H9 (cell line): ENCODE measurements at places on chromosomes 2 and 18. TPM values are rescaled to one million over a fixed set of nuclear protein-coding genes. Genes with fewer than 3 reads are reported as not detected.

GRCh38 chr18:76953156-76953555, 130.8 kb downstream of the ZNF236 start:
- no peak for DNase-seq

DNA sequence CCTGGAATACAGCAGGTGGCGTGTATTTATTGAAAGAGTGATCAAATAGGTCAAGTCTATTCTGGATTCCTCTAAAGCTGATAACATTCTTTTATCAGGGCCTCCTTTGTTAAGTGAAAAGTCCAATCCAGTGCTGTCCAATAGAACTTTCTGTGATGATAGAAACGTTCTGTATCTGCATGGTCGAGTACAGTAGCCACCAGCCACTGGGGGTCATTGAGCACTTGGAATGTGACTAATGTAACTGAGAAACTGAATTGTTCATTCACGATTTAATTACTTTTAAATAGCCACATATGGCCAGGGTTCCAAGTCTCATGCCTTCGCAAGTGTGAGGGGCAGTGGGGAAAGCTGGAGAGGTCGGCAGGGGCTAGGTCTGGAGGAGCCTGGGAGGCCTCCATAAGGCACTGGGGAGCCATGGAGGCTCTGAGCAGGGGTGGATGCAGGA, 20.5 kb downstream of the SH2D6 start:
- no peak for DNase-seq

DNA sequence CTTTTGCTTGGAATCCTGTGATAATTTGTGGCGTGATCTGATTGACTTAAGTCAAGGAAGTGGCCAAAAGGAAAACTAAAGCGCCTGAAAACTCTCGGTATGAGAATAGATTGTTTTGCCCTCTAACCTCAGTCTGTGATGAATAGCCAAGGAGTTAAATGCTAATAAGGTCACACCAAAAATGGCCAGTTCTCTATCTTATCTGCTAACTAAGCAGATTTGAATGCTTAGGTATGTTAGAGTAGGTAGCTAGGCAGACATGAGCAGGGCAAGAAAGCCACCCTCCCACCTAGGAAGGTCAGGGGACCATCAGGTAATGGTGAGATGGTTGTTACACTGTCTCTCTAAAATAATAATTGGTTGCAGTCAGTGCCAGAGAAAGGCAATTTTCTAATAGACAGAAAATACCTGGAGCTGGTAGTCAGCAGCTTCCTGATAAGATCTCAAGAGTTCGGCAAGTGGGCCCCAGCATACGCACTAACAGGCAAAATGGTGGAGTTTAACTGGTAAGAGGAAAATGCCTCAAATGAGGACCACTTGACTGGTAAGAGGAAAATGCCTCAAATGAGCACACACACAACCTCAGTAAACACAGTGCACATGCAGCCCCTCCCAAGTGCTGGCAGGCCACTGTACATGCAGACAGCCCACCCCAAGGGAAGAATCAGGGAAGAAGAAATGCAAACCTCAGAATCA, 468.4 kb downstream of the MBD2 start:
- DNase-seq, result no peak

GRCh38 chr2:191740016-191740419, 62.1 kb downstream of the NABP1 start:
- no peak for DNase-seq

DNA sequence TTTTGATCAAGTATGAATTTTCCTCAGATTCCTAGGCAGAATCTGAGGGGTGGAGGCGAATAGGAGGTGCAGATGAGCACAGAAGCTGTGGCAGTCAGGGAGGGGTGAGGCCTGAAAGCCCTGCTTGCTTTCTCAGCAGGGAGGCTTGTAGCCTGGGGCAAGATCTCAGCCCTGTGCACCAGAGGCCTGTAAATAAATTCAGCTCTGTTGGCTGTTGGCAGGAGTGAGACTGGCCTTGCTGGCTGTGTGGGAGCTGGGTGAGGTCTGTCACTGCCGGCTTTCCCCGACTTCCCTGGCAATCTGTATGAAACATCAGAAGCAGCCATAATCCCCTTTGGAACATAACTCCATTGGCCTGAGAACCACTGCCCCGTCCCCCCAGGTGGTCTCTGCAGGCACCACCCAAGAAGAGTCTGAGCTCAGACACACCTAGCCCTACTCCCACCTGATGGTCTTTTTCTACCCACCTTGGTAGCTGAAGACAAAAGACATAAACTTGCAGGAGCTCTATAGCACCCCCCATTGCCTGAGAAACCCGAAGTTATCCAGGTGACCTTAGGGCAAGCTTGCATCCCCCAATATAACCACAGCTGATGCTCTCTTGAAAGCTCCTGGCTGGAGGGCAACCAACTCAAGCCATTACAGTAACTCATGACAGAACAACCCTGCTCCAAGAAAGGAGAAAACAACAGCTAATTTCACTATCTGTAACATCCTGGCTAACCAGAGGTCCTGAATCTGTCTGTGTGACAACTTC, 32.3 kb downstream of the EVA1A start:
- peak; percentile 54 for DNase-seq

GRCh38 chr2:44937688-44938240, 3.7 kb upstream of the SIX3 start:
- peak; percentile 85 for DNase-seq

DNA sequence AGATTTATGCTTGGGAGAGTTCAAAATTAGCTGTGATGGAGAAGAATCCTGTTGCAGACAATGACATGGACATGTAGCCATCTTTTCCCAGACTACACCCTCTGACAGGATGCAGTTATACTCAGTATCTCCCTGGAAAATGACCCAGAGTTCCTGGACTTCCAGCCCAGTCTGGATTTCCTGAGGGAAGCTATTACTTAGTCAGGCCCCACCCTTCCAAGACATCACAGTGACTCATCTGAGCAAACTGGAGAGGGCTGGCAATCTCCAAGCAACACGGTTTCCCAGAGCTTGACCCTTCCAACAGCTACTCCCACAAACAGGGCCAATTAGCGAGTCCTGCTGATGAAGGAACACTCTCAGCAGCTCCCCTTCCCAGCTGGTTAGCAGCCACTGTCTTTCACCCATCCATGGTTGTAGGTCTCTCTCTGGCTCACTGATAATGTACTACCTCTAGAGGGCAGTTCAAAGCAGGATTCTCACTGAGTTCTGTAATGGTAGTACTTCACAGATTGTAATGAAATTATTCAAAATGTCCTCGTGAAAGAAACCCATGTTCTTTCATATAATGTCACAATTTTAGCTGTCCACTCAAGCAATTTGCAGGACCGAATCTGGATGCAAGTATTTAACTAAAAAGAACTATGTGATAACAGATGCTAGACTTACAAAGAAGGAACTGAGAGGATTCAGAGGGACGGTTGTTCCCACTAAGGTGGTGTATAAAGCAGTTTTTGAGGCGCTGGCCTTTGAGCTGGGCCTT, 110.2 kb downstream of the MDH1 start:
- peak; percentile 81 for DNase-seq

GRCh38 chr18:76654577-76654976, 159.5 kb upstream of the ZNF516 start:
- no peak for DNase-seq

DNA sequence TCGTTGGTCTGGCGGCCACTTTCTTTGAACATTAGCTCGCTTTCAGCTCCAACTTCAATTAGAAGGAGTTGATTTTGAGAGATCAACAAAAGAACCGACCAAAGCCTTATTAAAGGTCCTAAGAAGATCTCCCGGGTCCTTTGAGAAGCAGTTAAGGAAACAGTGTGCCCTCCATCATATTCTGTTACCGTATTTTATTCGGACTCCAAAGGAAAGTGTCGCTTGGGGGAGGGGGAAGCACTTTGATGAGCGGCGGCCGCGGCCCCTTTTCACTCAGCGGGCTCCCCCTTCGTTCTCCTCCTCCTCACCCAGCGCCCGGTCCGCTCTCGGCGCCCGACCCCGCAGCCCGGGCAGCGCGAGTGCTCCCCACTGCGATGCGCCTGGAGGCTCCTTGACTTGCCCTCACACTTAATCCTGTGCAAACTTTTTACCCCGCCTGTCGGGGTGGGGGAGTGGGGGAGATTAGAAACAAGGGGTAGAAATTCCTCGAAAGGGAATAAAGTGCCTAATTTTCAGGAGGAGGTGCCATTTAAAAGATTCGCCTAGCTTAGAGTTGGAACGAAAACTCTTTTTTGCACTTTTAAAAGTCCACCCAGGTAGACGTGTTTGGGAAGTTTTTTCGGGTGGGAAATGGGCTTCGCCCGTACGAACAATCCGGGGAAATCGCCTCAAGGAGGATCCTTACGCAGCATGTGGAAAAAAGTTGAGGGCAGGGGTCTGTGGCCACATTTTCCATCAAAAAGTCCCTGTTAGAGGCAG, 1.2 kb upstream of the OTX1 start:
- DNase-seq, result peak; percentile 52

DNA sequence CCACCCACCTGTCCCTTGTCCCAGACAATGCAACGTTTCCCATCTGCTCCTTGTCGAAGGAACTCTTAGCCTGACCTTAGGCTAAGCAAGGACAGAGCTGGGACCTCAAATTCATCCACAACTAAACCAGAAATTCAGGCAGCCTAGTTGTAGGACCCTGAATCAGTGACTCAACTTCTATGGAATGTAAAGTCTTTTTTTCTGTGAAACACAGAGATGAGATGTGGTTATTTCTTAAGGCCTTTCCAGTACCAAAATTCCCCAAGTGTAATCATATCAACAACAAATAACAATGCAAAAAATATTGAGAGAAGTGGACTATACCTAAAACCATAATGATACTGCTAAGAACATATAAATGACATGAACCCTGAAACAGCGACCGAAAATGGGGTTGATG, 46.7 kb downstream of the EN1 start:
- DNase-seq, result no peak

DNA sequence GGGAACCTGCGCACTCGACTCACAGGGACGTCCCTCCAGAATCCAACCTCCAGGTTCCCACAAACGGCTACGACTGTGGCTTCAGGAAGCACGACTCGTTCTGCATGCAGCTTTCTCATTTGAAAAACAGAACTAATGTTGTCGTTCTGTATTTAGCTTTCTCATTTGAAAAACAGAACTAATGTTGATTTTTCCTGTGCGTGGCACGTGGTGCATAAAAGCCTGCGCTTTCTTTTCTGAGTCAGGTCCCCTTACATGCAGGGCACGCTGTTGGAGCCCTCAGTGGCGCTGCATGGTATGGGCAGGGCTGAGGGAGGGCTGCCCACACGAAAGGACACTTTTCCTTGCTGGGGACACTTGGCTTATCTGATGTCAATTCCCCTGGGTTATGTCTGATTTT, 124.3 kb downstream of the TMEM18 start:
- no peak for DNase-seq

DNA sequence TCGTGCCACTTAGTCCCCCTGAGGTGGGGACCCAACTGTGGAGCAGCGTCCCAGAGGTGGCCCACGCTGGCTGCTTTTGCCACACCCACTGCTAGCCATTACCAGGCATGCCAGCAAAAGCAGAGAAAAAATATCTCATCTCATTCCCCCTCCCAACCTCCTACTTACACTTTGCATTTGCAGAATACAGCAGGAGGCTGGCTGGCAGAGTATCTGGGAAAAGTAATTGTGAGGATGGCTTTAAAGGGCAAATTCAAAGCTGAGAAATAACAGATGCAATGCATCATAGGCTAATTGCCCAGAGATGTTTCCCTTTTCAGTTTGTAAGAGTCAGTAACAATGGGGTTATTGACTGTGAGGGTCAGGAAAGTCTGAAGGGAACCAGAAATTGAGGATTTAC, 438.1 kb upstream of the DSEL start:
- DNase-seq, result no peak

The CPS1 gene
- 12.4 and 14.2 TPM in 2 replicates for total RNA-seq

The STON1 gene
- total RNA-seq, result 4.9 and 5.5 TPM in 2 replicates

The VSNL1 gene
- total RNA-seq, result 9.2 and 9.9 TPM in 2 replicates

The CYTIP gene
- 0.09 and 0.28 TPM in 2 replicates for total RNA-seq
